ENCODE measurements at places on chromosomes 13 and 19.

DNA sequence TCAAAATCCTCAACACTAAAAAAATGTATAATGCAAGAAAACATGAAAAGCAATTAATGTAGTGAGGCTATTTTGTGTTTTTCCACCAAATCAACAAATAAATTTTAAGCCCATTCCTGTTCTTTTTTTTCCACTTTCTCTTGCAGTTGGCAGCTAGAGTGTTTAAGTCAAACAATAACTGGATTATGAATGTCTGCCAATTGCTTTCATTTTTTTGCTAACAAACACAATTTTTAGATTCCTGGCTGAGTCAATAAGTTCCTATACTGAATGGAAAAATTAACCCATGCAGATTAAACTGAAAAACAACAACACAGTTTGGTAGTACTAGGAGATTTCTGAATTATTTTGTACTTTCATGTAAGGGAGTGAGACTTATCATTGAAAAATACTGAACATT lies 232.4 kb downstream of the SLITRK5 start:
- no peak for DNase-seq

GRCh38 chr13:53201454-53202225 lies 173.0 kb downstream of the OLFM4 start:
- DNase-seq: no peak

GRCh38 chr19:14427461-14427860 lies 5.6 kb upstream of the PKN1 start:
- no peak for DNase-seq

- DNase-seq: peak; percentile 69
These were observed at the start of gene ZNF491 for GRCh38 chr19:11798391-11799330. ZNF491 (plus strand) TSS chr19:11798523; CDS start chr19:11805954, 7,431 bp downstream.

GRCh38 chr13:60970736-60971135 lies 444.9 kb downstream of the PCDH20 start:
- DNase-seq: no peak

- no peak for DNase-seq
These were observed 34.2 kb upstream of the SERTM1 start for GRCh38 chr13:36639610-36640009.

- DNase-seq: no peak
These were observed 205.1 kb upstream of the STARD13 start for GRCh38 chr13:33490461-33491327.

DNA sequence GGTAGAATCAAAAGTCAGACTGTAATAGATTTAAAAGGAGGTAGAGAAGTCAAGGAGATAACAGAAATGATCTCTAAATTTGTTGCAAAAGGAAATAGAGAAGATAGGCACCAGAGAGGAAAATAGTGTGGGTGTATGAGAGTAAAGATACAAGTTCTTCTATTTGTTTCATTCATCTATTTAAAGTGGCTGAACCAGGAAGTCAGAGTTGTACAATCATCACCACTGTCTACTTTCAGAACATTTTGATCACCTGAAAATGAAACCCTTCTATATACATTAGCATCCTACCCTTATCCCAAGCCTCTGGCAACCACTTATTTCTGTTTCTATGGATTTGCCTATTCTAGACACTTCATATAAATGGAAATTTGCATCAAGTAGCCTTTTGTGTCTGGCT lies 36.7 kb downstream of the INTS6 start:
- DNase-seq: no peak

DNA sequence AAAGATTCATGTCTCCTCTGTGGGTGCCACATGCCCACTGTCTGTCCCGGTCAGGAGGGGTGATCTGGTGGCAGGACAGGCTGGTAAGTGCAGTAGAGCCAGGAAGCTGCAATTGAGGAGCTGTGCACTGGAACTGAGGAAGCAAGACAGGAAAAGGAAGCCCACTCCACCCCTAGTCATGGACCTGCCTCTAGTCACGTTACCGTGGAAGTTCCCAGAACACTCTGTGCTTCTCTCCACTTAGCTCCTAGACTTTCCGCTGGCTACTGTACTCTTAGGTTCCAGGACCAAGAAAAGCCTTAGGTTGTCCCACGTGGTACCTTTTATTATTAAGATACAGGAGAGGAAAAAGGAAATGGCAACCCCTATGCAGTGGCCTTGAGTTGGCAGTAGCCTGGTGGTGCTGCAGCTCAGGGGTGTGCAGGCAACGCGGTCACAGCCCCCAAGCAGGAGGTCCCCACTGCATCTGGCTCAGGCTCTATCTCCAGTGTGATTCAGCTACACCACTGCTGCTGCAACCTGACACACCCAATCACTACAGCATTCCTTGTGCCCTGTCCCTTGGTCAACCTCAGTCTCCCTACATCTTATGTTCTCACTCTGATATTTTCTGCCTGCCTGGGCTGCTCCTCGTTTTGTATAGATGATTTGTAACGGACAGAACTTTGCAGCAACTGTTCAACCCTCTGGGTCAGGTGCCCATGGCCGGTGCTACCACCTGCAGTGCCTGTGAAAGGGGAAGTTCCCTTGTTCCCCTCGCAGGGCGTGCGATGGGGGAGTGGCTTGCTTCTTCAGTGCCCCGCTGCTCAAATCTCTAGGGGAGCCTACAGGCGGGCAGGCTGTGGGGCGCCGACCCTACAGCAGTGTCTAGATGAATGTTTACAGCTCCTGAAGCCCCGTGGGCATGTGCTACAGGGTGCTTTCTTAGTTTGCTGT lies 24.4 kb upstream of the GPR12 start:
- DNase-seq: no peak

DNA sequence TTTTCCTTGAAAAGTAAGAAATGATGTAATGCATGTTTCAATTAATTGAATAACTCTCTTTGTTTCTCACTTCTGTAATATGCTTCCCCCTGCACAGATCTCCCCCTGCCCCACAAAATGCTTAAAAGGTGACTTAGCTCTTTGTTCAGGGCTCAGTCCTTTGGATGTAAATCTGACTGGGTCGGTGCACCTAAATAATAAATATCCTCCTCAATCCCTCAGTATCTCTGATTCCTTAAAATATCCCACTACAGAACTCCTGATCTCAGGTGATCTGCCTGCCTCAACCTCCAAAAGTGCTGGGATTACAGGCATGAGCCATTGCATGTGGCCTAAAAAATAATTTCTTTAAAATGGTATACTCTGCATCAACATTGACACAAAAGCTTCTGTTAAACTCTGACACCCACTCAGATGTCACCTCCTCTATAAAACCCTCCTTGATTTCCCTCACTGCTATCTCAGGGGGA lies 107.0 kb downstream of the ZNF429 start:
- no peak for DNase-seq

- no peak for DNase-seq
These were observed 9.9 kb upstream of the SELENOW start for GRCh38 chr19:47768604-47769003.

GRCh38 chr13:60356970-60357369 lies 40.0 kb upstream of the TDRD3 start:
- DNase-seq: no peak

DNA sequence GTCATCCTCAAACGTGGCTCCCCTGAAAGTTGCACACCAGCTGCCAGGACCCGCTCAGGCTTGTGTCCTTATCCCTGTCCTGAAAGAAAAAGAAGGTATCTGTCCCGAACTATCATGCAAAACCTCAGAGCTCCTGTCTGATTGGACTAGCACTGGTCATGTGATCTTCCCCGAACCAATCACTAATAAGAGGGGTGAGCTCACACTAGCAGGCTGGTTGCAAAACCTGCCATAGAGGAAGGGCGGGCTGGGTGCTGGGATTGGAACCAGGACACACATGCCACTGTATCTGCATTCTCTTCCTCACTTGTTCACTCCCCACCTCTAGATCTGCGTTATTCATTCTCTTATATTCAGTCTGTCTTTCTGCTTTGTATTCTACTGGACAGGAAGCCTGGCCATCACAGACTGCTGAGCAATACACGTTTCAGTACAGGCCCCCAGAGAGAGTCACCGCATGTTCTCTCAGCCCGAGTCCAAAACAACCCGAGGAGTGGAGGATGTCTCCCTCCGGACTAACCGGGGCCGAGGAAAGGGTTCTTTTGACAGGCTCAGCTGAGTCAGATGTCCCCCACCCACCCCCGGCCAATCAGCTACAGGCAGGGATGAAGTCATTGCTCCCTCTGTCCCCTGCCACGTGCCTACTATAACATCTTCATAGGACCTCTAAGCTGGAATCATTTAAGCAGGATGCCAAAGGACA lies 97.7 kb downstream of the SIPA1L3 start:
- DNase-seq: peak; percentile 61

DNA sequence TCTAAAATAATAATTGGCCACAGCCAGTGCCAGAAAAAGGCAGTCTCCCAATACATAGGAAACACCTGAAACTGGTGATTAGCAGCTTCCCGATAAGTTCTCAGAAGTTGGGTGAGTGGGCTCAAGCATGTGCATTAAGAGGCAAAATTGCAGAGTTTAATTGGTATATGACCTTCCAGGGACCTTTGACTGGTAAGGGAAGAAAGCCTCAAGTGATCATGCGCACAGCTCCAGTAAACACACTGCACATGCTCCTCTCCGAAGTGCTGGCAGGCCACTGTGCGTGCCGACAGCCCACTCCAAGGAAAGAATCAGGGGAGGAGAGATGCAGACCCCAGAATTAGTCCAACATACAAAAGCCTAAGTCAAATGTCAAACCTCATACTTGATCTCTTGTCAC lies 18.9 kb upstream of the CEACAM8 start:
- DNase-seq: no peak

DNA sequence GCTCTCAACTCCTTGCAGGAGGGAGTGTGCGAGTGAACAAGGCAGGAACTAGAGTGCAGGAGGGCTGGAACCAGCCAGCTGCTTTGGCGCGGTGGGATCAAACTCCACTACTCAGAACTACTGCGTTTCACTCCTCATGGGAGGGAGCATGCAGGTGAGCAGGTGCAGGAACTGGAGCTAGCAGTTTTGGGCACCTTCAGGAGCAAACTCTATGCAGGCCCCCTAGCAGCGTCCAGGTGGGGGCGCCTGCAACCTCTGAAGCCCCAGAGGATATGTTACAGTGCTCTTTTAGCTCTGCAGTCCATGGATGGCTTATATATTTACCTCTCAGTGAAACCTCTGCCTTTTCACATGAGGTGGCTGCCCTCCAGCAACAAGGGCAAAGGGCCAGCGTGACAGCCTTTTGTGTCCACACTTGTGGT lies 1303.4 kb downstream of the PCDH9 start:
- no peak for DNase-seq

GRCh38 chr13:113110048-113110851 lies 4.7 kb downstream of the F7 start:
- DNase-seq: no peak

GRCh38 chr13:66994517-66995202 lies 235.5 kb downstream of the PCDH9 start:
- no peak for DNase-seq

GRCh38 chr13:37476874-37477273 lies 121.7 kb downstream of the POSTN start:
- DNase-seq: no peak

DNA sequence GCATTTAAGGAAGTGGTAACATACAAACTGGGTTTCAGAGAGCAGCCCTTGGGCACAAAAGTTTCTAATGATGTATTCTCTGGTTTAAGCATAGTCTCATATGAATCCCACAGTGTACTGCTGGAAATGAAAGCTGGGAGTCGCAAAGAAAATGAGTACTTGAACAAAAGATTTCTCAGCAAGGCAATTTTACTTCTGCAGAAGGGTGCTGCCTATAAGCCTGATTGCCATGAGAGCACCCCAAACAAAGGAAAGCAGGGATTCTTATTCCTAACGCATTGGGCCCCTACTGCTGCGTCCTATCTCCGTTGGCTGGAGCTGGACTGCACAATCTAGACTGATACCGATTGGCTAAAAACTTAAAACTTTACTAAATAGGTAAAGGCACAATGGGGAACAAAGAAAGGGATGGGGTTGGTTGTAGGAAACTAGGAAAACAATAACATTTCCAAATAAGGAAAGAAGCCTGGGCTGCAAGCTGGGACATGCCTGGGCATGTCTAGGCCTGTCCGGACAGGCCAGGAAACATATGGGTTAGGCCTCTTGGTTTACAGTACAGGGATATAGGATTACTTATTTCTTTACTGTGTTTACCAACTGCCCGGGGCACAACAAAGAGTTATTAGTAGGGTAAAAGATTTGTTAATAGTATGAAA lies 27.4 kb upstream of the VN1R4 start:
- DNase-seq: no peak

- DNase-seq: peak; percentile 60
These were observed 7.7 kb downstream of the PGLYRP1 start for GRCh38 chr19:46014941-46015686.
